ENCODE measurements at places on chromosomes 4 and X.

DNA sequence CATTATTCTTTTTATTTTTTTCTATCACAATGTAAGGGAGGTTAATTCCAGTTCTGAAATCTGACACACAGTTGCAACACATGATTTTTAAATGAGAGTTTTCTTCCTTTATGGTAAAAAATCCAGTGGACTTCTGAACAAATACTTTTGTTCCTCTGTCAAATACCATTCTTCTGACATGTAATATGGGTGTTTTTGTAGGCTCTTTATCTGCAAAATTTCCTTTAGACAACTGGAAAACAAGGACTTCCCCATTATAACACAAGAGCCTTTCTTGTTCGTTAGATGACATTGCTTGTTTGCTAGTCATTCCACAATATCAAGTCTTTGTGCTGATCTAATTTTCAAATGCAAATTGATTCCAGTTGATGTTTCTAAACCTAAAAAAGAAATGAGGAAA is 7.7 kb downstream of the FANCB start:
- no peaks in the 10 kb centered on the region for H3K4me1 ChIP-seq
- H3K27ac ChIP-seq: no peak overlapping the region
- H3K27me3 ChIP-seq: no peaks in the 10 kb centered on the region

DNA sequence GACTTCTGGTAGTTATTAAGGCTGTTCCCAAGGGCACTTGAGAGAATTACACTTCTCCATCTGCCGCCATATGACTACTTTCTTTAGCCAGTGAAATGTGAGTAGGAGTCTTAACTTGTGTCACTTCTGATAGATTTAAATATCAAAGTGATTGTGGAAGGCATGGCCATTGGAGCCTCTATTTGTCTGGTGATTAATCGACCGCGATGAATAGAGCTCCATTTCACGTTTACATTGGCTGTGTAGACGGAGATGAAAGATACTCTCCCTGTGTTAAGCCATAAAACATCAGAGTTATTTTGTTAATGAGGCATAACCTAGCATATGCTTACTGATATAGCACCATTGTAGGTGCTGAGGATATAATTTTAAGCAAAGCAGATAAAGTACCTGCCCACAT is 852.4 kb downstream of the CCSER1 start:
- no peaks in the 10 kb centered on the region for H3K4me1 ChIP-seq
- H3K27me3 ChIP-seq: no peaks in the 10 kb centered on the region

- H3K4me3 ChIP-seq: no peak overlapping the region
- H3K27me3 ChIP-seq: no peaks in the 10 kb centered on the region
- DNase-seq: no peak
- no peak overlapping the region for H3K27ac ChIP-seq
Observed at GRCh38 chr4:9820343-9820742, 38.9 kb downstream of the DRD5 start.

- no peak overlapping the region for H3K4me3 ChIP-seq
- no peak for DNase-seq
- no peak overlapping the region for H3K27ac ChIP-seq
Observed at GRCh38 chr4:146787731-146788130, 149.0 kb downstream of the POU4F2 start.

DNA sequence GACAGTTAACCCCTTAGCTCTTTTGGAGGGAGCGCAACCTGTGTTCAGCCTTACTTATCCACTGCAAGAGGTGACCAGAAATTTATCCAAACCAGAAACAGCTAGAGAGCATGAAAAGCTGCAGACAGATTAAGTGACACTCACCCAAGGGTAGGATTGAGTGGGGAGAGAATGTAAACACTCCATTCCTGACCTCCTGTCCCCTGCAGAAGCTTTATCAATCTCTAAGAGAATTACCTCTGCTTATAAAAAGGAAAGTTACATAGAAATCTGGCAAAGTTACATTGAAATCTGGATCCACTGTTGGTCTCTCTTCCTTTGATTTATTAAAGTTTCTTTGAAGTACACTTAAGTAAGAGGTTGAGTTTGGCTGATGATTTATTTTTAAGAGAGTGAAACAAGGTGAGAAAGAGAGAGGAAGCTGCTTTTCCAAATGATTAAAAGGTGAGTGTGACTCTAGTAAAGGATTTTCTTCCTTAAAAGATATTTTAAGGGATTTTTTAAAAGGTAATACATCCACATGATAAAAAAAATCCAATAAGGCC is 112.3 kb downstream of the ANAPC4 start:
- peaks cover 8% of the 10 kb centered on the region for H3K4me1 ChIP-seq
- peaks cover 9% of the 10 kb centered on the region for H3K36me3 ChIP-seq
- no peaks in the 10 kb centered on the region for H3K27me3 ChIP-seq
- H3K4me3 ChIP-seq: no peak overlapping the region
- no peak overlapping the region for H3K27ac ChIP-seq
- DNase-seq: no peak

- DNase-seq: no peak
- H3K4me3 ChIP-seq: no peak overlapping the region
- no peaks in the 10 kb centered on the region for H3K36me3 ChIP-seq
Observed at GRCh38 chr4:162422312-162422711, 258.5 kb upstream of the FSTL5 start.

DNA sequence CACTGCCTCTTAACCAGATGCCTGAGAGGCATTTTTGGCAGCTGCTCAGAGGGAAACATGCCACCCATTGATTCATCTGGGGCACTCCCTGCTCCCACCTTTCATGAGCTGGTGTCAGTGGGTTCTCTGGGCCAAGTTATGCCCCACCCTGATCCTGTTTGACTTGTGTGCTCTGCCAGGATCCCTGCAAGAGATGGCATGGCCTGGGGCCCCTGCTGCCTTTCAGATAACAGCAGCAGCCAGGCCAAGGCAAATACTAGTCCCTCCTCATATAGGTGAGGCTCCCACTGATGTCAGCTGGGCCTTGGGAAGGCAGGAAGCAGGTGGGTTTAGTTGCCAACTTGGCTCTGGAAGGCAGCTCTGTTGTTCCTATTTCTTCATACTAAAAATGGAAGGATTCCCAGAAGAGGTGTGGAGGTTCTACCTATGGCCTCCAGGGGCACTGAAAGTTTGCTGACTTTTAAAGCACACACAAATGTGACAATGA is 192.9 kb upstream of the RBPJ start:
- H3K4me3 ChIP-seq: no peak overlapping the region
- no peaks in the 10 kb centered on the region for H3K36me3 ChIP-seq
- no peaks in the 10 kb centered on the region for H3K4me1 ChIP-seq
- DNase-seq: no peak
- no peaks in the 10 kb centered on the region for H3K27me3 ChIP-seq

DNA sequence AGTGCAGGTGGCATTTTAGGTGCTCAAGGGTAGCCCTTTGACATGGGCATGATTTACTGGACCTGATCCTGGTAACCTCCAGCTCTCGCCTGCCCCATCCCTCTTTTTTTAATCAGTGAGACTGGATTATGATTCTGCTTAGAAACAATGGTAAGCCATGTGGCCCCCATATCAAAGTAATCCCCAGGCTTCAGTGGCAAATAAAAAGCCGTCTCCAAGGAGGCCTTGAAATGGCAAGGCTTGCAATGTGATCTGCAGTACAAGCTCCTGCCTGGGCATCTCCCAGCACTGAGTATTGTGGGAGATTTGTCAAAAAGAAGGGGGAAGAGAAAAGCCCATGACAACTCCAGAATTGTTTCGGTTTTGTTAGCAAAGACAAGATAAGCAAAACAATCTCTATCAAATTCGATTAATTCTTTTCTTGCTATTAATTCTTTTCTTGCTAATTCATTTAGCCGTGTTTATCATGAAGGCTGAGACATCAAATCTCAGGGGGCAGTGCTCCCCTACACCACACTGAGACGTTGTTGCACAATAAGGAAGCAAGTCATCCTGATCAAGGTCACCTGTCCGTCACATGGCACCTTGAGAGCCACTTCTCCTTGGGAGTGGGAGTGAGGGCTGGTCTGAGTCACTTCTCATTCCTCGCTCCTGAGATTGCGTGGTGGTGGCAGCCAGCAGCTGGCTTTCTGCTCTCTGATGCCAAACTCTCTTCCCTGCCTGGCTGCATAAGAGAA is 312.7 kb upstream of the GATB start:
- H3K4me3 ChIP-seq: no peak overlapping the region
- no peaks in the 10 kb centered on the region for H3K4me1 ChIP-seq
- H3K27me3 ChIP-seq: no peaks in the 10 kb centered on the region
- no peaks in the 10 kb centered on the region for H3K36me3 ChIP-seq

DNA sequence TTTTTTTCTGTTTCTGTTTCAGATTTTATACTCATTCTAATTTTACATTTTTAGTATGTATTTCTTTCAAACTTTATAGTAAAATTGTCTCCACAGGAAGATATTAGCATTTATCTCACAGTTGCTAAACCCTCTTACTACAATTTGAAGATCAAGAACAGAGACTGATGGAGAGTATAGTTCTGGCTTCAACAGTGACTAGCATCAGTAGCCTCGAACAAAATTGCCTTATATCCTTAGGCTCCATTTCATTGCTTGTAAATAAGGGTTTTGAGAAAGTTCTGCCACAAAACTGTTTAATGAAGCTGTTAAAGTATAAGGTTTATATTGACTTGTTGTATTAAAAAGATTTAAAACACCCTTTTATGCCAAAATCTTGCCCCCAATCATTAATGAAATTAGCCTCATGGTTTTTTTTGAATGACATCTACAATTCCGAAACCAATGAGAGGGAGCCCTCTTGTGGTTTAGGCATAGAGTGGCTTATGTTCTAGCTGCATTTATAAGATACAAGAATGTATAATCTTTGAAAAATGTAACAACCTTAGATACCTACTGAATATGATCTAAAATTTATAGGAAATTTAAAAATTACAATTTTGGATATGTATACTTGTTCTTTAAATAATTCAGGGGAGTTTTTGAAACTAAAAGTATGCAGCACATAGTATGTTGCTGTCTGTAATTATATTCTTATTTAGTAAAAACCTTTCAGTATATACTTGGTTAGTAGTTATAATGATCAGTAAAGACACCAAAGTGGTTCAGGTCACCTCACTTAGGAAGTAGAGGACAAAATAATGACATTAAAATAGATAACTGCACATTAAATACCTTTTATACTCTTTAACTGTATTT is 109.8 kb upstream of the HPGD start:
- no peaks in the 10 kb centered on the region for H3K27me3 ChIP-seq
- DNase-seq: no peak
- H3K27ac ChIP-seq: no peak overlapping the region
- H3K36me3 ChIP-seq: no peaks in the 10 kb centered on the region

GRCh38 chrX:132463411-132463810 is 25.4 kb downstream of the MBNL3 start:
- no peaks in the 10 kb centered on the region for H3K4me1 ChIP-seq
- no peaks in the 10 kb centered on the region for H3K27me3 ChIP-seq
- DNase-seq: no peak
- no peak overlapping the region for H3K27ac ChIP-seq
- H3K36me3 ChIP-seq: no peaks in the 10 kb centered on the region

Data from H9 (cell line).